ENCODE measurements at places on chromosomes 11 and 22.
A peak's percentile ranks its signal among the peaks of the same experiment; 100 is the strongest.

- no peak for DNase-seq
These were observed at the start of gene IGF2 for GRCh38 chr11:2139123-2139521. Gene IGF2 (minus strand): TSS chr11:2139389. CDS start chr11:2135523, 3,866 bp downstream.

DNA sequence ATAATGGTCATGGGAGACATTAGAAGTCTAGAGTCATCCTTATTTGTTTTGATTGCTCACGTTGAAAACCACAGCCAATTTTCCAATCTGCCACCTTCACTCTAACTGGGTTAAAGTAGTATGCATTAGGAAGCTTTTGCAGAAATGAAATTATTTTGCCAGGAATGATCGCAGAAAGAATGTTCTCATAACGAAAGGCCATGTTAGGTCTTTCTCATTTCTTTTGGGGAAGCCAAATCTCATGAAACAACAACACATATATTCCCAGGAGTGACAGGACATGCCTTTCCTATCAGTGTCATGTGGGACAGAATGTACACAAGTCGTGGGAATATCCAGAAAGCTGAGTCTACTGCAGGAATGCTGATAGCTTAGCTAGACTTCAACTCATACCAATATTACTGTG is 386.3 kb downstream of the AASDHPPT start:
- no peak for DNase-seq

DNA sequence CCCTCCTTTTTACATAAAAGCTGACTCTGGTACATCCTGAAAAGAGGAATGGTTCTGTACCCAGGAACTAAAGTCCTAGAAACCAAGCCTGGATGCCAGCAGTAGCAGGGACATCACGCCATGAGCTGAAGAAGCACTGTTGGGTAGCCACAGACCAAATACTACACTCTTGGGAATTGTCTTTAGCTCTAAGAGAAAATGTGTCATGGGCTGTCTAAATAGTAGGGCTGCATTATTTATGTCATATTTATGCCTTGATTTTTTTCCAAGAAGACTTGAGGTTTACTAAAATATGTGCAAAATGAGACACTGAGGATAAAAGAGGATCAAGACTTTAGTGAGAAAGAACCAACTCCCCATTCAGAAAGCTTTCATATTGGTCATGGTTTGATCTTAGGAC is 213.6 kb downstream of the RAB38 start:
- no peak for DNase-seq

DNA sequence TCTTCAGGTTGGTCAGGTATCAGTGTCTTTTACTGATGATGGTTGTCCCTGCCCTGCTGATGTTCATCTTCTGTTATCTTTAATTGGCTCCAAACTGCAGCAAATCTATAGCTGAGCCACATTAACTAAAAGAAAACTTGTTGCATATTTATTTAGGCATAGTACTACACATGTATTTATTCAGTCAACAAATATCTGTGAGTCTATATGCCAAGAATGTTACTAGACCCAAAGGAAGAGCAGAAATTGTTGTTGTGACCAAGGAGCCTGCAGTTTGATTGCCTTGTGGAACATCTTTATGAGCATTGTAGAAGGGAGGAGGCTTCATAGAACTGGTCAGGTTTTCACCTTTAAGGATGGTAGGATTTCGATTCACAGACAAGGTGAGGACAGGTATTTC is 10.1 kb downstream of the BMAL1 start:
- DNase-seq = no peak

GRCh38 chr11:763073-763463 is 14.2 kb downstream of the GATD1 start:
- DNase-seq = no peak

- DNase-seq = no peak
These were observed 55.3 kb downstream of the LRRC4C start for GRCh38 chr11:41404109-41404508.

- DNase-seq = no peak
These were observed 4.7 kb upstream of the NEAT1 start for GRCh38 chr11:65417702-65418430.

- no peak for DNase-seq
These were observed 768 bp downstream of the LDHA start for GRCh38 chr11:18394928-18395734.

- DNase-seq = no peak
These were observed at the start of gene MIOX for GRCh38 chr22:50486561-50487289. Gene MIOX (plus strand): TSS chr22:50486859. CDS start chr22:50486898, 39 bp downstream.

DNA sequence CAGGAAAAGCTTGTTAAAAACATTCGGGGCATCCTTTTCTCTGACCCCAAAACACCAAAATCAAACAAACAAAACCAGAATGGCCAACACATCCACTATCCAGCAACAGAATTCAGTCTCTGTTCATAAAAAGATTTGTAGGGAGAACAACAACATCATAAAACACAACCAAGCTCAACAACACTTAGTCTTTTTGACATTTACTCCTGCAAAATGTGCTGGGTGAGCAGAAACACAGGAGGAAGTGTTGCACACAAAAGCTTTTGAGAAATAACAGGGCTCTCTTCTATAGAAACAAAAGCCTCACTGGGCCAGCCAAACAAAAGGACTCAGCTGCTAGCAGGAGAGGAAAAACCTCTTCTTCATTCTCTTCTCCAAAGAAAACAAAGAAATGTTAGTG is 736.0 kb upstream of the CCDC90B start:
- peak; percentile 15 for DNase-seq

- DNase-seq = no peak
These were observed 203.7 kb downstream of the ARHGAP42 start for GRCh38 chr11:100890789-100891188.

GRCh38 chr11:85076535-85077330 is 550.4 kb downstream of the DLG2 start:
- no peak for DNase-seq

DNA sequence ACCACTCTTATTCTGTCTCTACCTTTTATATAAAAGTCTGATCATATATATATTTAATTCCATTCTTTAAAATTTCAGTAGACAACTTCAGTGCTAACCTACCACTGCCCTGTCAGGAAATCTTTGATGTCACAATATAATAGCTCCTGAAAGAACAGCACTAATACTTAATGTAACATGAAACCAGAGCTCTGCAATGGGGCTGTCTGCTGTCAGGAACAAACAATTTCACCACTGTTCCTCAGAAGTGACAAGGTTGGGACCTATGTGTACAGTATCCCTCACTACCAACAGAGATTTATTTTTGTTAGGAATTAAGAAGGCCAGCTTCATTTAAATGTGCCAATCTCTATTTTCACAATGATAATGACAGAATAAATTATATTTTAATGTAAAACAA is 165.5 kb upstream of the C11orf58 start:
- no peak for DNase-seq

- no peak for DNase-seq
These were observed 1448.3 kb downstream of the BRD1 start for GRCh38 chr22:48379371-48379770.

DNA sequence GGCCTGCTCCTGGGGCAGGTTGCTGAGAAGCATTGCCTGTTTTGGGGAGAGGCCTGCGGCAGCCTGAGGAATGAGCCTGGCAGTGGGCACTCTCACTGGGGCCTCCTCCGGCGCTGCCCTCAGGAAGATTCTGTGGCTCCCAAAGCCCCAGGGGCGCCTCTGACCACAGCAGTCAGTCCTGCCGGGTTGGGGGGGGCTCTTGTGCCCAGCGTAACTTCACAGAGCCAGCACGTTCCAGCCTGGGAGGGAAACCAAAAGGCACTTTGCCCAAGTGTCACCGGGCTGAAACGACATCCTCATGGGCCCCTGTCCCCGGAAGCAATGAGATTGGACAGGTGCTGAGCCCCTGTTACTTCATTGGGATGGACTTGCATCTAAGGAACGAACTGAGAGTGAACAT is 4.3 kb upstream of the LRP5 start:
- DNase-seq = no peak

- DNase-seq = no peak
These were observed 335 bp downstream of the TMEM138 start for GRCh38 chr11:61362542-61362875.

- no peak for DNase-seq
These were observed 263.3 kb upstream of the SYN3 start for GRCh38 chr22:33321466-33321865.

GRCh38 chr11:14021738-14022137 is 59.2 kb downstream of the SPON1 start:
- DNase-seq = no peak

- no peak for DNase-seq
These were observed 1.0 kb downstream of the SFI1 start for GRCh38 chr22:31497148-31497938.

DNA sequence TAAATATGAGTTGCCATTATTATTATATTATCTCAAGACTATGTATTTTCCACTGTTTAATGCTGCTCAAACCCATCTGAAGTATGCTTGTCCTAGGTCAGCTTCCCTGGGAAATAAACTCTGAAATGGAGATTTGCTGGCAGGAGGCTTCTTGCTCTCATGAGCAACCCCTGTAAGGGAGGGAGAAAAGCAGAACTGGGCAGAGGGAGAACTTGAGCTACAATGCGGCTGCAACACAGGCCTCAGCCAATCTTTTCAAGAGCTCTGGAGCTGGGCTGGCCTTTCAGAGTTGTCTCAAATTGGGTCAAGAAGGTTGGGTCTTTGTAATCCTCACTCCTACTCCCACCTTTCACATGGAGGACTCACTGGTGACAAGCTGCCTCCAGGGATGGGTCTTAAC is 412.6 kb downstream of the TENM4 start:
- DNase-seq = no peak

DNA sequence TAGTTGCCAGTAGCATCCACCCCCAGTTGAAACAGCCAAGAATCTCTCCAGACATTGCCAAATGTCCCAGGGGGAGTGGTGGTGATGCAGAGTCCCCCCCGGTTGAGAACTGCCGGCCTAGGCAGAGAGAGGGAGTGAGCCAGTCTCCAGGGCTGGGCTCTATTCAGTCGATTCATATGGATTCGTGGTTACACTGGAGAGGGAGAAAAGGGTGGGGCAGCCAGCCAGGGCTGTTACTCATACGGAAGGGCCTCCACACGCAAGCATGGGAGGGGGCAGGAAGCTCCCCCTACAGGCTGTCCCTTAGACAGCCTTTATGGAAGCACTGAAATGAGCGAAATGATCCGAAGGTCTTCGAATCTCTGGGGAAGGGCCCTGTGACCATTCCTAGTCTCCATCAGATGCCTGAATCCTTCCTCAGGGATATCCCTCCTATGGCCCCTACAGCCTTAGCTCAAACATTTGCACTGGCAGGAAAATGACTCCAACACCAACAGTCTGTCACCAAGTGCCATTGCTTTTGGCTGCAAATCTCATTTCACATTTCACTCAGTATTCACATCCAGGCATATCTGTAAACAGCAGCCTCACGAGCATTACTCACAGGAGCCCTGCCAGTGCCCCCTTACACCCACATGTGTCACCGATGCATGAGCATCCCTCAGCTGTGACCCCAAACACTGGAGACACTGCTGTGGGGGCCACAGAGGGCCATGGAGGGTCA is 18.4 kb upstream of the TLCD5 start:
- no peak for DNase-seq

DNA sequence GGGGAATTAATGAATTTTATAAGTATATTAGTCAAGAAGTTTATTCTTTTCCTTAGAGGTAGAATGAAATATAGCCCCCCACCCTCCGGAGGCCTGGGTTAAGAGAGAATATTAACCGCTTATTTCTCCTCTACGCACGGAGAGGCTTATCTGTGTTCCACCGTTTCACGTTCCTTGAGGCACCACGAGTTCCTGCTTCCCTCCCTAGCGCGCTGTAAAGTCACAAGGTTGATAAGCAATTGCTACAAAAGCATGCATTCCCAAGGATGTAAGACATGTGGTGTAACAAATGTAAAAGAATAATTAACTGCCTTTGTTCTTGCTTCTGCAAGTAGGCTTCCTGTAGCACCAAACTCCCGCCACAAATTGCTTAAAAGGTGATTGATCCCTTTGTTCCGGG is 1.5 kb upstream of the ANKRD42 start:
- DNase-seq = no peak

- no peak for DNase-seq
These were observed 35.3 kb downstream of the MCM5 start for GRCh38 chr22:35435201-35435740.

GRCh38 chr11:111777094-111778046 is 11.2 kb upstream of the PPP2R1B start:
- peak; percentile 2 for DNase-seq
